ENCODE measurements at places on chromosomes 4 and X.
A peak's percentile ranks its signal among the peaks of the same experiment; 100 is the strongest.

DNA sequence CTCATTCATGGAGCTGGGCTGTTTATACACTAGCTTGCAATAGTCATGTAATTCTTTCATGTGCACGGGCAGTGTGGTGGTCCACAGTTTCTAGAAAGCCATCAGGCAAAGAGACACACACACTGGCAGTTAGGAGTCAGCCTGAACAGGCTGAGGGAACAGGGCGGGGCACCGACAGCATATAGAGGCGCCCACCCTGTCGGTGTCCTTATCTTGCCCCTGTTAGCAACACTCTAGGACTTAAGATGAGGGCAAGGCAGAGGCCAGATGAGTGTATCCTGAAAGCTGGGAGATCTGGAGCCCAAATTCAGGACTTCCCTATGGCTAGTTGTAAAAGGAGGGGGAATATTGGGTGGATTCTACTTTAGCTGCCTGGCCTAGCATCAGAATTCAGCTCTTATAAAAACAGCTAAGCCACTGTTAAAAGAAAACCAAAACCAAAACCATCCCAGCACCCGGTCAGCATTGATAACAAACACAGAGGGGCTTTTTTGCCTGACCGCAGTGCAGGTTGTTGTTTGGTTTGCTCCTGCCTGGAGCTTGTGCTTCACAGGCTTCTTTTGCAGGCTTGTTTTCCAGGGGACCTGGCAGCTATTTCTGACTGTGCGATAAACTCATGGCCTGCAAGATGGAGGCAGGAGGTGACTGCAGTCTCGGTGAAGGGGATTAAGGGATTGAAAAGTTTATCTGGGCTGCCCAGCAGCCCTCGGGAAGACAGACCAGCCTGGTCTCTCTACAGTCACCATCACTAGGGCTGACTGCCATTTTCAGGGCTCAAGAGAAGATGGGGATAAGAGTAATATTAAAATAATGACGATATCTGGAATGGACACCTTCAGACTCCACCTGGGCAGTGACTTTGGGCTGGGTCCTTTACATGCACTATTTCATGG, 638.9 kb downstream of the MID1IP1 start:
- H3K4me1 ChIP-seq, result peaks cover 11% of the 10 kb centered on the region
- no peaks in the 10 kb centered on the region for H3K27me3 ChIP-seq
- H3K4me3 ChIP-seq, result no peak overlapping the region
- no peak overlapping the region for H3K27ac ChIP-seq
- DNase-seq, result peak; percentile 52
- H3K36me3 ChIP-seq, result no peaks in the 10 kb centered on the region

- H3K27ac ChIP-seq, result no peak overlapping the region
- H3K27me3 ChIP-seq, result no peaks in the 10 kb centered on the region
- no peaks in the 10 kb centered on the region for H3K36me3 ChIP-seq
- H3K4me1 ChIP-seq, result no peaks in the 10 kb centered on the region
- DNase-seq, result no peak
Observed at GRCh38 chrX:69082753-69083150, 82.5 kb downstream of the PJA1 start.

DNA sequence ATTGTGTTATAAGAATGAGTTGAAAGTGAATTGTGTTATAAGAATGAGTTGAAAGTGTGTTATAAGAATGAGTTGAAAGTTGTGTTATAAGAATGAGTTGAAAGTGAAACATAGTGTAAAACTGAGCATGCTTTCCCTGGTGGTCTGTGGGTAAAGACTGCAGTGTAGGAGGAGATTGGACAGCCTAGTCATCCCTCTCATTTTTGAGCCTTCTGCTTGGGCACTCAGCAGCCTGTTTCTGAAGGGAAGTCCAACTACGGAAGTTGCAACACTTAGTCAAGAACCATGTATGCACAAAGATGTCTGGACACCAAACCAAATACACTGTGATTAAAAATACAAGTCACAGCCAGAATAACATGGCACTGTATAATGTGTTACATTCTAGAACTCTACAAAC, 72.6 kb downstream of the ANK2 start:
- no peak for DNase-seq
- no peak overlapping the region for H3K4me3 ChIP-seq
- no peaks in the 10 kb centered on the region for H3K27me3 ChIP-seq
- no peaks in the 10 kb centered on the region for H3K36me3 ChIP-seq
- no peaks in the 10 kb centered on the region for H3K4me1 ChIP-seq

DNA sequence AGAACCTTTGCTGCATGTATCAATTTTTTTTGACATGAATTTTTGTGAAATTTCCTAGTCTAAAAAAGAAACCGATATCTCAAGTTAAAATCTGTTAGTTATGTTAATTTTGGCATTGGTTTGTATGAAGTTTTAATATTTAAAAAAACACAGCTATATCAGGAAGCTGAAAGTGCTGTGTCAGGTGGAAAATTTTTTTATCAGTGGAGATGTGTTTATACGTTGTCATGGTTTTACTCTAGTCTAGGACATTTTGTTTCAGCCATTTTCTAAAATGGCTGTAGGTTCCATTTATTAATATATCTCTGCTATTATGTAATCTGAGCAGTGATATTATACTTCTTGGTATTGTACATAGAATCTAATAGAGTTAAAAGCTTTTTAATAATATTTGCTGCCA, 34.2 kb downstream of the OCRL start:
- no peaks in the 10 kb centered on the region for H3K27me3 ChIP-seq
- no peaks in the 10 kb centered on the region for H3K4me1 ChIP-seq
- H3K36me3 ChIP-seq, result peaks cover 35% of the 10 kb centered on the region
- DNase-seq, result no peak
- no peak overlapping the region for H3K27ac ChIP-seq

GRCh38 chr4:152172146-152172545, 363.7 kb downstream of the FBXW7 start:
- no peak overlapping the region for H3K4me3 ChIP-seq
- no peak for DNase-seq
- no peaks in the 10 kb centered on the region for H3K4me1 ChIP-seq
- no peaks in the 10 kb centered on the region for H3K36me3 ChIP-seq
- H3K27ac ChIP-seq, result no peak overlapping the region
- H3K27me3 ChIP-seq, result no peaks in the 10 kb centered on the region

GRCh38 chrX:30951003-30951402, 61.9 kb upstream of the TAB3 start:
- DNase-seq, result no peak
- no peaks in the 10 kb centered on the region for H3K27me3 ChIP-seq
- no peaks in the 10 kb centered on the region for H3K36me3 ChIP-seq
- H3K4me3 ChIP-seq, result no peak overlapping the region
- no peak overlapping the region for H3K27ac ChIP-seq

DNA sequence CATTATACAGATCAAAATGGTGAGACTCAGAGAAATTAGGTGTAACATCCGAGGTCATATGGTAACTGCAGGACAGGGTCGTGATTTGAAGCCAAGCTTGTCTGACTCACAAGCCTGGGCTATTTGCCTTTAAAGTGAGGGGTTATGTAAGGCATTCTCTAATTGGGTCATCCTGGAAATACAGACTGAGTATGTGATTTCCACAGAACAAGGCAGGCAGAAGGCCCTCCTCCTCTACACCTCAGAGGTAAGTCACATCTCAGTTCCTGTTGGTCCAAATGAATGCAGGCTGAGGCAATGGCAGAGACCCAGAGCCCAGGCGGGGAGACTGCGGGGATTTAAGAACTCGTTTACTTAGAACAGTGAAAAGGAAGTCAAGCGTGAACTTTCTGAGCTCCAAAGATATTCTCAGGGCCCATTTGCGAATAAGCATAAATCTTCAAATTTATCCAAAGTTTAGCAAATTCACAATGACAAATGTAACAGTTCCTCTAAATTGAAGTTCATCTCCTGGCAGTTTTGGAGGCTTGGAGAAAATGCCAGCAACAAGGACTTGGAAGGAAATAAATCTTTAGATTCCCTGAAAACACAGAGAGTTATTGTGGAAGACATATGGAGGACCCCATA, 153.3 kb downstream of the LDB2 start:
- no peaks in the 10 kb centered on the region for H3K36me3 ChIP-seq
- no peak overlapping the region for H3K27ac ChIP-seq
- no peaks in the 10 kb centered on the region for H3K4me1 ChIP-seq
- H3K27me3 ChIP-seq, result no peaks in the 10 kb centered on the region
- H3K4me3 ChIP-seq, result no peak overlapping the region

DNA sequence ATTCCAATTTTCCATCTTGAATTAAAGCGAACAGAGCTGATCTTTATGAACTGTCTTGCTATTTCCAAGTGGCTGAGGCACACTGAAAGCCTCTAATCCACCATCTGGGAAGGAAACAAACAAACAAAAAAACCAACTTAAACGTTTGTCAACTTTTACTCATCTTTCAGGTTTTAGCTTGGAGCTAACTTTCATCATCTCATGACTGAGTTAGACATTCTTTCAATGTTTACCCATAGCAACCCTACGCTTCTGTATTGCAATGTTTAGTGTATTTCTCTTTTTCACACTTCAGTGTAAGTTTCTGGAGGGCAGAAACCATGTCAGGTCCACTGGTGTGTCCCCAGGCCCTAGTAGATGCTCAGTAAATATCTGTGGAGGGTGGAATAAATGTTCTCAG, 343.8 kb downstream of the GBA3 start:
- no peak overlapping the region for H3K27ac ChIP-seq
- no peak for DNase-seq
- H3K27me3 ChIP-seq, result no peaks in the 10 kb centered on the region
- H3K36me3 ChIP-seq, result no peaks in the 10 kb centered on the region
- no peak overlapping the region for H3K4me3 ChIP-seq

GRCh38 chr4:19259920-19260319, 991.8 kb upstream of the SLIT2 start:
- no peaks in the 10 kb centered on the region for H3K27me3 ChIP-seq
- DNase-seq, result no peak
- H3K4me3 ChIP-seq, result no peak overlapping the region
- H3K27ac ChIP-seq, result no peak overlapping the region
- no peaks in the 10 kb centered on the region for H3K4me1 ChIP-seq
- no peaks in the 10 kb centered on the region for H3K36me3 ChIP-seq

DNA sequence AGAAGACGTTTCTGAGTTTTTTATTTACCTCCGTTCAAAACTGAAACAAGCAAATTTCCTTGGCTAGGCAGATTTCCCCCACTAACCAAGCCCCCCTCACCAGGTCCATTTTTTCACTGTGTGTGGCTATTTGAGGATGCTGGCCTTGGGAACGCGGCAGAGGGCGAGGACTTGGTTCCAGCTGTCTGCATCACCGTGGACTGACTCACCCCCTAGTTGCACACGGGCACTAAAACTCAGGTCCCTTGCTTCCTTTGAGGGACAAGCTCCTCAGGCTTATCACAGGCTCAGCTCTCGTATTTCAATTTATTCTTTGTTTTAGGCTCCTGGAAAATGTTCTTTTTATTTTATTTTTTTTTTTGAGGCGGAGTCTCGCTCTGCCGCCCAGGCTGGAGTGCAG, 8.4 kb upstream of the MTNR1A start:
- no peaks in the 10 kb centered on the region for H3K4me1 ChIP-seq
- no peaks in the 10 kb centered on the region for H3K27me3 ChIP-seq
- H3K36me3 ChIP-seq, result no peaks in the 10 kb centered on the region
- no peak overlapping the region for H3K27ac ChIP-seq

- no peaks in the 10 kb centered on the region for H3K27me3 ChIP-seq
- H3K36me3 ChIP-seq, result no peaks in the 10 kb centered on the region
- H3K27ac ChIP-seq, result no peak overlapping the region
- H3K4me3 ChIP-seq, result no peak overlapping the region
- H3K4me1 ChIP-seq, result no peaks in the 10 kb centered on the region
Observed at GRCh38 chr4:163077680-163078079, 89.0 kb downstream of the NAF1 start.

DNA sequence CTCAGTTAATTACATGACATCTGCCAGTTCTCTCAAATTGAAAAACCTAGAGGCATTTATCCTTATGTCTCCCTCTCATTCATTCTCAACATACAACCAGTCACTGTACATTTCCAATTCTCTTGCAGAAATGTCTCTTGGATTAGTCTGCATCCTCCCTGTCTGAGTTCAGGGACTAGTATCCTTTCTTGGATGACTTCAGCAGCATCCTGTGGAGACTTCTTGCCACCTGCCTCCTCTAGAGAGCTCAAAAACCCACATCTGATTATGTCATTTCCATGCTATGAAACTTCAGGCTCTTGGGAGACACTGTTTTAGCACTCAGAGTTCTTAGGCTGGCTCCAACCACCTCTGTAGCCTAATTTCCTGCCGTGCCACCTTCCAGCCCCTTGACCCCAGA, 515.1 kb upstream of the DIPK2B start:
- H3K4me3 ChIP-seq, result no peak overlapping the region
- H3K27me3 ChIP-seq, result no peaks in the 10 kb centered on the region
- no peaks in the 10 kb centered on the region for H3K36me3 ChIP-seq
- no peak overlapping the region for H3K27ac ChIP-seq
- no peak for DNase-seq
- no peaks in the 10 kb centered on the region for H3K4me1 ChIP-seq

- DNase-seq, result no peak
- no peaks in the 10 kb centered on the region for H3K27me3 ChIP-seq
- H3K4me3 ChIP-seq, result no peak overlapping the region
Observed at GRCh38 chrX:102654696-102655095, 3.4 kb downstream of the GPRASP1 start.

DNA sequence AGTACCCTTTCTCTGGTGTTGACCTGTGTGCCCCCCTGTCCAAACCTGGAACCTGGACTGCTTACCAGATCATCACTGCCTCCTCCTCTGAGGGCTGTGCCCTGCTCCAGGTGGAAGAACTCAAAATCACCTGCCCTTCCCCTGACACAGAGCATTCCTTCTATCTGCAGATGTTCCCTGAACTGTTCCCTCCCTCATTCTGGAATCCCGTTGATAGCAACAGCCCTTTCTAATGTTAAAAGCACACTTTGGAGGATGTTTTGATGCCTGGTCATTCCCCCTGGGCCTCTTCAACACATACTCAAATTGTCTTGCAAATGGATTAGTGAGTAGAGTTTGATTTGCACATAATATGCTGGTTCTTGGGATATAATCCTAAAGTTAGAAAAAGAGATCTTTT, 225.8 kb downstream of the FGF13 start:
- no peaks in the 10 kb centered on the region for H3K36me3 ChIP-seq
- no peaks in the 10 kb centered on the region for H3K27me3 ChIP-seq
- no peaks in the 10 kb centered on the region for H3K4me1 ChIP-seq

Measured in liver (tissue), 10 donors.